Brain (organoid and tissue), 16 donors: ENCODE measurements at places on chromosomes 1 and 21. TPM values are rescaled to one million over a fixed set of nuclear protein-coding genes. Genes with fewer than 3 reads are reported as not detected.
A peak's percentile ranks its signal among the peaks of the same experiment; 100 is the strongest.

Gene PLEKHO1
- 84.5 TPM for polyA plus RNA-seq

Gene FCAMR
- polyA plus RNA-seq = not detected

Gene KRTAP20-4
- not detected for polyA plus RNA-seq

Gene HSD3B1
- polyA plus RNA-seq = not detected

Gene PTPN7
- polyA plus RNA-seq = 0.29 TPM

Gene LAPTM5
- polyA plus RNA-seq = 35.0 TPM

Gene NBPF26
- 1.9 TPM for polyA plus RNA-seq

Gene HAO2
- polyA plus RNA-seq = not detected

GRCh38 chr1:168386492-168386891 lies 105.8 kb downstream of the TBX19 start:
- no peak for DNase-seq

- no peak for DNase-seq
Observed at GRCh38 chr1:153100245-153100644, 5.9 kb upstream of the SPRR2E start.

- no peak for DNase-seq
Observed at GRCh38 chr1:111775966-111776365, 20.3 kb downstream of the DDX20 start.

- DNase-seq = no peak
Observed at GRCh38 chr1:23385119-23385621, 15.5 kb upstream of the ZNF436 start.

- DNase-seq = no peak
Observed at GRCh38 chr1:220702733-220703270, 12.6 kb downstream of the C1orf115 start.

- DNase-seq = no peak
Observed at GRCh38 chr21:28752131-28752530, 240.5 kb downstream of the LTN1 start.

DNA sequence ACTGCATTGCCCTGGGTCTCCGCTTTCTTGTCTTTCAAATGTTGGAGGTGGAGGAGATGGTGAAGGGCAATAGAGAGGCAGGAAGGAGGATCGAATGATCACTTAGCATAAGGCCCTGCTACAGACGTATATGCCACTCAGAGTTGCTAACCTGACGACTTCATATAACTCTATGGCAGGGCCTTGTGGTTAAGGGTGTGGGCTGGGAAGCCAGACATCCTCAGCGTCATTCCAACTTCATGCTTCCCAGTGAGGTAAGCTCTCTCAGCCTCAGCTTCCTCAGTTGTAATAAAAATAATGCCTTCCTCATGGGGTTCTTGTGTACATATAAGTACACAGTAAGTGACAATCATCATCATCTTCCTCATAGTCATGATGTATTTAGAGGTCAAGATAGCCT lies 54.6 kb downstream of the CASQ2 start:
- DNase-seq = no peak

DNA sequence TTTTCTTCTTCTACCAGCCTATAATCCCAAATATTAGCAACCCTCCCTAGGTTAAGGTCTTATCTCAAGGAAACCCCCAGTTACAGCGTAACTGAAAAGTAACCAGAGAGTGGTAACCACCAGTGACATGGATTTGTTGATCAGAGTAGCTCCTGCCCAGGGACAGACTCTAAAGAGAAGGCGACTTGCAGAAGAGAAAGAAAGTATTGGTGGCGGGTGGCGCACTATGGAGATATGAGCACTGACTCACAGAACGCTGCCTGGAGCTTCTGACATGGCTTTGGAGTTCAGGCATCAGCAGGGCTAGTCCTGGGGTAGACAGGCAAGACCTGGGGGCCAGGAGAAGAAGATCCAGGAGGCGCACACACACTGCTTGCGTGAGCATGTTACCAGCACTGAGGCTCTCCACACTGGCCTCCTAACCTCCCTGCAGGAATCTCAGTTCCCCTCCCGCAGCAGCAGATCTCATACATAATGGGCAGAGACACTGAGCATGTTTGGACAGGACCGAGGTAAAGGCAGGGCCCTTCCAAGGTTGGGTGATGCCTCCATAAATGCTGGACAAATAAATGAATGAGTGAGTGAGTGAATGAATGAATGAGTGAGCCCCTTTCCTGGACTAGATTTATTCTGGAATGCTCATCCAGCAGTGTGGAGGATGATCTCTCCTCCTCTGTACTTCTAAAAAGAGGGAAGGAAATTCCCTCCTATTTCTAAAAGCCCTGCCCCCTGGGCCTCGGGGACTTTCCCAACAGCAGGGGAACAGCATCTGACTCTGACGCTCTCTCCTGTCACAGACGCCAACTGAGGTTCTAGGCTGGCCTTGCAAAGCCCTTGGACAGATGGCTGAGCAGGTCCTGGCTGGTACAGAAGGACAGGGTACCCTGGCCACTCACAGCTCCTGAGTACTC lies 175.5 kb downstream of the CLIC6 start:
- DNase-seq = no peak

- DNase-seq = peak; percentile 37
Observed at GRCh38 chr1:178931858-178932551, 61.1 kb upstream of the ANGPTL1 start.

- DNase-seq = no peak
Observed at GRCh38 chr1:205570173-205570501, 61.7 kb downstream of the ELK4 start.

DNA sequence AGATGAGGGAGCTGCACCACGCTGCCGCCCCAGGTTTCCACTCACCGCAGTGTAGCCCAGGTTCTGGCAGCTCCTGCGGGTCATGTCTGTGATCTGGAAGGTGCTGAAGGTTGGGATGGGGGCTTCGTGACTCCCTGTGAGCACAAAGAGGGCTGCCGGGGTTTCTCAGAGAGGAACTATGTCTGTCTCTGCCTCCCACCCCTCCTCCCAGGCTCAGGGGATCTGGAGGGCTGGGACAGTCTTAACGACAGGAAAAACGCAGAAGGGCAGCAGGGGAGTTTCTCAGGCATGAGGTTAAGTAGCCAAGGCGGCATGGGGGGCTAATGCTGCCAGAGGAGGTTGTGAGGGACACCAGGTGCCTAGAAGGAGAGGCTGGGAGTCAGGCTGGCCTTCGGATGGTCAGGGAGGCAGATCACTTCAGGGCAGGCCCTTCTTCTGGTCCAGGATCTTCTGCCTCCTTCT lies 656 bp downstream of the SH2D2A start:
- no peak for DNase-seq

DNA sequence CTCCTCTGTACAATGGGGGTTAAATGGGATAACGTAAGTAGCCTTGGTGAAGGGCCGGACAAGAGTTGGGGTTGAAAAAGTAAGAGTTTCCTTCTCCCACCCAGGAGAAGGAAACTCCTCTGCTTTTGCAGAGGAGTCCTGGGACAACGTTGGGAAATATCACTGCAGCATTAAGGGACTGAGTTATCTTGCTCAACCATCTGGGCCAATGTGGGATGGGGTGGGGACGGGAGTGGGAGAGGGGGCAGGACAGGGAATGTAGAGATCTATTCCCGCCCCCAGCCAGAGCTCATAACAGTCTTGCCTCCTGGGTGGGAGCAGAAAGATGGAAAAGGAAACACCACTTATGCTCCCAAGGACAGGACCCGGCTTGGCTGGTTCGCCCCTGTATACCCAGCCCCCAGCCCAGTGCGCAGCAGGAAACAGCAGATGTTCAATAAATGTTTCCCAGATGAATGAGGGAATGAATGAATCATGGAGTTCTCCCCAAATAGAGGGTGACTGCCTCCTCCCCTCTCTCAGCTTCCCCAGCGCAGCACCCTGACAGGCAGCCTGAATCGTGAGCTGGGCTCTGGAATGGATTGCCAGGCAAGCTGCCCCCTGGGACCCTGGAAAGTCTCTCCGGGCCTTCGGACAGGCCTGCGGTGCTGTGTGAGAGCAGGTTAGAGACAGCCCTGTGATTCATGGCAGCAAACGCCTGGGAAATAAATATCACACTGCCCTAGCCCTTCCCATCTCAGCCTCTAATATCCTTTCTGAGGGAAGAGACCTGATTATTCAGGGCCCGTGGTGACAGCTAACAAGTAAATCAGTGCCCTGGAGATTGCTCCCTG lies 24.8 kb downstream of the FBXO2 start:
- DNase-seq = no peak

DNA sequence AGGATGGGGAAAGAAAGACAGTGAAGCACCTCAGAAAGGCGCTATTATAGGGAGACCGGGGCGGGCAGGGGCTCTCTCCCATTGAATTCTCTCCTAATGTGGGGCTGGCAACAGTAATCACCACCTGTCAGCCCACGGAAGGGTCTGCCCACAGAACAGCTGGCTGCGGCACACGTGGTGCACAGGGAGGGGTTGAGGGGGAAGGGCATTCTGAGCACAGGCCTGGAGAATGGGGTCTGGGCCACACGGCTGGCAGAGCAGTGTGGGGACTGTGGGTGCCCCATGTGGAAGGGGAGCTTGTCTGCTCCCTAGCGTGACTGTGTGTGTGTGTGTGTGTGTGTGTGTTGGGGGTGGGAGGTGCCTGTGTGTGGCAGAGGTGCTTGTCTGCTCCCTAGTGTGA lies 4.1 kb downstream of the OLFML3 start:
- peak; percentile 38 for DNase-seq
